Renal pelvis (tissue), 12 donors: ENCODE measurements at places on chromosomes 2 and 18. TPM values are rescaled to one million over a fixed set of nuclear protein-coding genes. Genes with fewer than 3 reads are reported as not detected.

The PLEKHH2 gene
- polyA plus RNA-seq, result 66.9 TPM

The SERPINB11 gene
- polyA plus RNA-seq, result not detected

The VWC2L gene
- 0.04 TPM for polyA plus RNA-seq

The PDE1A gene
- 20.1 TPM for polyA plus RNA-seq

The CDH19 gene
- 0.33 TPM for polyA plus RNA-seq

The PTRHD1 gene
- polyA plus RNA-seq, result 44.7 TPM

DNA sequence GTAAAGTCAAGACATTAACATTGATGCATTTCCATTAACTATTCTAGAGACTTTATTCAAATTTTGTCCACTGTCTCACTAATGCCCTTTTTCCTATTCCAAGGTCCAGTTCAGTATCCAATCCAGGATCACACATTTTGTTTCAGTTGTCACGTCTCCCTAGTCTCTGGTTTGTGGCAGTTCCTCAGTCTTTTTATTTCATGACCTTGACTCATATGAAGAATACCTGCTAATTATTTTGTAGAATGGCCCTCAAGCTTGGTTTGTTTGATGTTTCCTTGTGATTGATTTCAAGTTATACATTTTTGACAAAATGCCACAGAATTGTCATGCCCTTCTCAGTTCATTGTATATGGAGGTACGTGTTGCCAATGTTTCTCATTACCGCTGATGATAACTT lies 145.2 kb downstream of the FHOD3 start:
- DNase-seq, result no peak

- no peak for DNase-seq
These were observed 133.9 kb downstream of the ARHGAP15 start for GRCh38 chr2:143263066-143263625.

GRCh38 chr2:714005-714741 lies 37.0 kb upstream of the TMEM18 start:
- DNase-seq, result no peak

DNA sequence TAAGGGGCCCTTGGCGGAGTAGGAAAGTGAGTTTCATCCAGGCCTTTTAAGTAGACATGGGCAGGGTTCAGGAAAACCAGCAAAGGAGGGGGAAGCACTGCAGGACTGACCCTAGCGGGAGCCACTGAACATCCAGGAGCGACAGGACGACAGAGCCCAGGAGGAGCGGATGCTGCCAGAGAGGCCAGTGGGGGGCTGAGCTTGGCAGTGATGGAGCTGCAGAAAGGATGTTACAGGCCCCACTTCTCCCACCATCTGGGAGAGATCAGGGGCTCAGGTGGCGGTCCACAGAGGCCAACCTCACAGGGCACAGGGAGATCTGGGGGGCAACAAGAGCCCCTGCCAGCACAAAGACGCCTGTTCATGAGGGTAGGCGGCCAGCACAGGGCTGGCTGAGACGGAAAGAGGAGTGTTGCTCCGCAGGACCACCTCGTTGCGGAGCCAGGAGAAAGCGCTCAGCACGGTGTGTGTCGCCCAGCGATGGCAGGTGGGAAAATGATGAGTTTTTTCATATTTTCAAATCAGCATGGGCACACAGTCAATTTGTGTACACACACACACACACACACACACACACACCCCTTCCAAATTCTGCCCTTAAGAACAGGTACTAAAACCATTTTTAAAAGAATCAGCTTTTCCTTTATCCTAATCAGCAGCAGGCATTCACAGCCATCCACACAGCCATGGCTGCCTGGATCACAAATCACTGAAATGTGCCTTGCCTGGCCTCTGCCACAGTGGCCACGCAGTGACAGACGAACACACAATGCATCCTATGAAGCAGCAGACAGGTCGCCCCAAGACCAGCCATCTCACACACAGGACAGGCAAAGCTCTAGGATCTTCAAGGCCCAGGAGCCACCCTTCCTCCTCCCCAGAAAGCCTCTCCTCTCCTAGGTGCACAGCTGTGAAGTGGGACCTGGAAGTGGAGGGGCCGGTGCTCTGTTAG lies 63.2 kb downstream of the NDUFA10 start:
- DNase-seq, result no peak

- DNase-seq, result peak; percentile 35
These were observed 263.1 kb downstream of the CDH20 start for GRCh38 chr18:61596296-61596695.

DNA sequence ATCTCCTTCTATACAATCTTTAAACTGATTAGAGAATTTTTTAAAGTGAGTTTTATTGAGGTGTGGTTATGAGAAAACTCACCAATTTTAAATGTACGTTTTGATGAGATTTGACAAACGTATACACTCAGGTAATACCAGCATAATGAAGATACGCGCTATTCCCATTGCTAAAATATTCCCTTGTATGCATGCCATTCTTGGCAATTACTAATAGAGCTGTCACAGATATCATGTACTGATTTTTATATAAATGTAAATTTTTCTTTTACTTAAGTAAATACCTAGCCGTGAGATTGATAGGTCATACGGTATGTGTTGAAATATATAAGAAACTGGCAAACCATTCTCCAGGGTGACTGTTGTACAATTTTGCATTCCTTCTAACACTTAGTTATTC lies 384.7 kb downstream of the PTH2R start:
- no peak for DNase-seq

DNA sequence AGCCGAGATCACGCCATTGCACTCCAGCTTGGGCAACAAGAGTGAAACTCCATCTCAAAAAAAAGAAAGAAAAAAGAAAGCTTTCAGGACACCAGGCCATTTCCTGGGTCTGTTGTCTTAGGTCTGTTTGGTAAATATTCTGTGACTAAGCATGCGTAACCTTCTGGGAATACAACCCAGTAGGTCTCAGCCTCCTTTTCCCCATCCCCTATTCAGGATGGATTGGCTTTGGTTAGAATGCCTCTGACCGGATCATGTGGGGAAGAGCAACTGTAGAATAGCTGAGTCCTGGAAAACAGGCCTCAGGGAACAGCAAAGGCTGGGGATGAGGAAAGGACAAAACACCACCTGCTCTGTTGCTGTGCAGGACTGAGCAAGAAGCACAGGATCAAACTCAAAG lies 1.6 kb upstream of the PDCL3 start:
- DNase-seq, result no peak

DNA sequence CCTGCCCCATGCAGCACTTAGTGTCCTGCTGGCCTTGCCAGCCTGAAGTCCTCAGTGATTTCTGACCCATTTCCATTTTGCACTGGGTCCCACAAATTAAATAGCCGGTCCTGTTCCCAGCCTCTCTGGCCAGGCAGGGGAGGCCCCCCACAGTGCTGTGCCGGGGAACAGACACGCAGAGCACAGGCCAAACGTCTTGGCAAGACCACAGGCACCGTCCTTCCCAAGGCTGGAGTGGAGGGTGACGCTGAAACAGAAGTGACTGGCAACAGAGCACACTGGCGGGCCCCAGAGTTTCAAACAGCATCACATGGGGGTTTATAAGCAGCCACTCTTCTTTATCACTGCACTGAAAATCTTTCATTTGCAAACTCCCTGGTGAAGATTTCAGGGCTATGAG lies 52.2 kb downstream of the EDAR start:
- no peak for DNase-seq

DNA sequence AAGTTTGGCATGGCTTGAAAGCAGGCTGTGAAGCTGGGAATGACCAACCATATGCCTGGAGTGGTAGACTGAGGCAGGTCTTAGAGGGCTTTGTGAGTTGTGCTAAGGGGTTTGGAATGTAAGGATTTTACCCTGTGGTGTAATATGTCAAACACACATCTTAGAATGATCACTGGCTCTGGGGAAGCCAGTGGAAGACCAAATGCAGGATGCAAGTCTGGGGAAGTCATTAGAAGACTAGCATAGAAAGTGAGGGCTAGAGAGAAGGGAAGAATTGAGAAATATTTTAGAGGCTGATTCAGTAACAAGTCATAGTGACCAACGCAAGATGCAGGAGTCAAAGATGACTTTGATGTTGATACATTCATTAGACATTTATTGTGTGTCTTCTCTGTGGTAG lies 3.5 kb upstream of the FHOD3 start:
- no peak for DNase-seq

- no peak for DNase-seq
These were observed 29.6 kb upstream of the SLC30A6 start for GRCh38 chr2:32136097-32136496.

DNA sequence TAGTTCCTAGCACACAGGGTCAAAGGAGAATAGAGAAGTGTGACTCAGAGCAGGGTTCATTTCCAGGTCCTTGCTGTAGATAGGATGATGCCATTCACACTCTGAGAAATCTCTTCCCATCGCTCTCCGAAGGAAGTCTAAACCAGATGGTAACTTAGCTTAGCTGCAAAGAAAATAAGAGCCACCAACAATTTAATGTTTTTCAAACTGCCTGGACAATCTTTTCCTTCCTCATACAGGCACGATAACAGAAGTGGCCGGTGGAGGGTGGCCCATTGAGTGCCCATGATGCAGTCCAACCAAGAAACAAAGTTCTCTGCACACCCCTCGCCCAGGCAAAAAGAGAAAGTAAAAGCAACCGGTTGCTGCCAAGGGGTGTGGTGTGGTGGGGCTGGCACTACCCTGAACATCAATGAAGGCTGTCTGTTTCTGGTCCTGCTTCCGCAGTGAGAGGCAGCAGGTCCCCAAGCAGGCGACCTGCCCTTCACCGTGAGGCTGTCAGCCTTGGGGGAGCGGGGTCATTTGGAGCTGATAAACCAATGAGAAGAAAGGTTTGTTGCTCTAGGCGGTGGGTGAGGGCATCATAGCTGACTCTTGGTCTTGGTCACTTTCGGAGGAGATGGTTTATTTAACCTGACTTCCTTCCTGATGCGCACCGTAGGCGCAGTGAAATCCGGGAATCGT lies 105.6 kb upstream of the CD302 start:
- no peak for DNase-seq

- DNase-seq, result peak; percentile 78
These were observed 41.6 kb downstream of the LRRC30 start for GRCh38 chr18:7272311-7273049.

GRCh38 chr2:236417150-236417549 lies 152.5 kb upstream of the ACKR3 start:
- DNase-seq, result peak; percentile 77

DNA sequence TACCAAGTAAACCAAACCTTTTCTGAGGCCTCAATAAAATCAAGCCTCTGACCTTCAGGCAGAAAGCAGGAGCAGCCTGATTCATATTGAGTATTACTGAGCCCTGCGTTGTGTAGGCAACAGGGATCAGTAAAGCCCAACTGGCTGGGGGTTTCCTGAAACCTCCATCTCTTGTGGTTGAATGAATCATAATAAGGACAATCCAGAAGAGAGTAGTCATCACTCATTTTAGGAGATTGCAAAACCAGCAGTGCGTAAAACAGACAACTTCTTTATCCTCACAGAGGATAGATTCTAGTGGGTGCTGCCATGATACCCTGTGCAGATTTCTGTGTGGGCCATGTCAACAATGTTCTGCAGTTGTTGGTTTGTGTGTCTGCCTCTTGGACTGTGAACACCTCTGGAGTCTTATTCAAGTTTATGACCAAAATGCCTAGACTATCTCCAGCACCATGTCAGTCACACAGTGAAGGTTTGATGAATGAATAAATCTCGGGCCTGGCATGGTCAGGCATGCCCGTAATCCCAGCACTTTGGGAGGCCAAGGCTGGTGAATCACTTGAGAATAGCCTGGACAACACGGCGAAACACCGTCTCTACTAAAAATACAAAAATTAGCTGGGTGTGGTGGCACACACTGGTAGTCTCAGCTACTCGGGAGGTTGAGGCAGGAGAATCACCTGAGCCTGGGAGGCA lies 51.8 kb upstream of the RAB27B start:
- no peak for DNase-seq

DNA sequence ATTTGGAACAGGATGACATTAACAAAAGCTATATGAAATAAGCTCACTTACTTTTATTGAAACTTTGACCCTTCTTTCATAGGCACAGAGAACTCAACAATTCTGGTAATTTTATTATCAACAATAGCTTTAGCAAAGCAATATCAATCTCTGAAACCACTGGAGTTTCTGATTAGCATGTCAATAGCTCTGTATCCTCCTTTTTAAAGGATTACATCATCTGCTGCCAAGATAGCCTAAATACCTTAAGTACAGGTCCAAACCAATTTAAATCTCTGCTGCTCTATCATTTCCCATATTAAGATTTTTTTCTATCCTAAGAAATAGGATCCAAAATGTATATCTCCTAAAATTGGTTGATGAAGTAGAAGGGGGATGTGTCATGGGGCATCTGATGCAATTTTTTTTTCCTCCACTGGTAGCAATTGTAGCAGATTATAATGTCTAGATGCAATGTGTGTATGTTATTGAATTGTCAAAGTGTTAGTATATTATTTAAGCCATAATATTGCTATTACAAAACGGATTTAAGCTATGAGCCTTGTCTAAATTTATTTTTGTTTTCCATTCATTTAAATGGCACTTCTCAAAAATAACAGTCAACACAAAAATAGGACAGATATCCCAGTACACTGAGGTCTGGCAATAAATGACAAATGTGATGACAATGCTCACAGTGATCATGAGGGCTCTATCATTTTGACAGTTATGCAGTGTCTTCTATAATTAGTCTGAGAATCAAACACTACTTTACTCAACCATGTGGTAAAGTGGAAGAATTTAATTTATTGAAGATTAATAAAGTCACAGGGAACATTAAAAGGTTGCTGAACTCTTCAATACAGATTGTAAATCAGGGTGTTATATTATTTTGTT lies 328.4 kb downstream of the CDH7 start:
- DNase-seq, result no peak

GRCh38 chr2:221144909-221145308 lies 427.2 kb downstream of the EPHA4 start:
- no peak for DNase-seq

- no peak for DNase-seq
These were observed 158.0 kb upstream of the RAB6C start for GRCh38 chr2:129821445-129821844.

DNA sequence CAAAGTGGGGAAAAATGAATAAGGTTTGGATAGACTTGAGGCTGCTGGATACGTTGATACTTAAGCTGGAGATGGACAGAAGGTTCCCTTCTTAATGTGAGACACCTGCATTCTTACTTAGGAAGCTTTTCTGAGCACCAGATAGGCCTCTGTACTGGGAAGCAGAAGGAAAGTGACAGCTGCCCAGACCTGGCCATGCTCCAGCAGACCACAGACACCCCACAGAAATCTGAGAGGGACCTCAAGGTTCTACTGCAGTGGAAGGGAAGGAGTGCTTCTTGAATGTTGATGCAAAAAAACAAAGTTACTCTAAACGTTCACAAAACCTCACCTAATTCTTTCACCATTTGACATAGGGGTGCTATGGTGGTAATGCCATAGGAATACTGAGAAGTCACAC lies 642.1 kb upstream of the ID2 start:
- no peak for DNase-seq

GRCh38 chr2:88903749-88904353 lies 212.4 kb downstream of the RPIA start:
- peak; percentile 22 for DNase-seq

DNA sequence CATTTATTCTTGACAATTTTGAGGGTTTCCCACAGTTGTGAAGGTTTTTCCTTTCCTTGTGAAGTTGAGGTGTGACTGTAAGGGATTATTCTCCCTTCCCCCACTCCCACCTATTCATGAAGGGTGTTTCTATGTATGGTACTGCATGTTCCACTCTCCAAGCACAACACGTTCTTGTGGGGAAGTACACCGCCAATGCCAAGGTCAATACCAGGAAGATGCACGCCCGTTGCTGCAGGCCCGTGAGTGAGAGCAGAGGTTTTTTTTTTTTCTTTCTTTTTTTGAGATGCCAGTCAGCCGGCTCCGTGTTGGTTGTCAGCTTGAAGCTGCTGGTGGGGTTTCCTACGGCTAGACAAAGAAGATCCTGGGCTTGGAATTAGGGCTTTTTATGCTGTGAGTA lies 38.6 kb upstream of the EPHA4 start:
- no peak for DNase-seq
